ENCODE measurements at places on chromosomes 16 and 17. TPM values are rescaled to one million over a fixed set of nuclear protein-coding genes. Genes with fewer than 3 reads are reported as not detected.

PRSS33 gene
- polyA plus RNA-seq: not detected

OR1A1 gene
- polyA plus RNA-seq: not detected

C17orf107 gene
- polyA plus RNA-seq: 2.1 TPM

SEPTIN12 gene
- 4.7 TPM for polyA plus RNA-seq

FAM222B gene
- 6.4 TPM for polyA plus RNA-seq

C16orf86 gene
- polyA plus RNA-seq: 1.4 TPM

TP53TG3D gene
- not detected for polyA plus RNA-seq

AARSD1 gene
- 64.2 TPM for polyA plus RNA-seq

GPR179 gene
- not detected for polyA plus RNA-seq

PLK1 gene
- 0.21 TPM for polyA plus RNA-seq

CCDC102A gene
- polyA plus RNA-seq: 0.20 TPM

AANAT gene
- polyA plus RNA-seq: not detected

LRRC37A gene
- polyA plus RNA-seq: 5.0 TPM

TSNAXIP1 gene
- polyA plus RNA-seq: 31.0 TPM

CCL3 gene
- not detected for polyA plus RNA-seq
